AG10803 (cell line): ENCODE measurements at places on chromosomes 1 and 21.

- no peak for DNase-seq
Measured at GRCh38 chr1:52659356-52659755, 26.4 kb downstream of the SHISAL2A start.

- DNase-seq = no peak
Measured at GRCh38 chr21:37547615-37548200, 181.1 kb downstream of the DYRK1A start.

- DNase-seq = no peak
Measured at GRCh38 chr1:152997901-152998300, 3.6 kb upstream of the SPRR3 start.

- no peak for DNase-seq
Measured at GRCh38 chr1:200153277-200154055, 126.0 kb downstream of the NR5A2 start.

DNA sequence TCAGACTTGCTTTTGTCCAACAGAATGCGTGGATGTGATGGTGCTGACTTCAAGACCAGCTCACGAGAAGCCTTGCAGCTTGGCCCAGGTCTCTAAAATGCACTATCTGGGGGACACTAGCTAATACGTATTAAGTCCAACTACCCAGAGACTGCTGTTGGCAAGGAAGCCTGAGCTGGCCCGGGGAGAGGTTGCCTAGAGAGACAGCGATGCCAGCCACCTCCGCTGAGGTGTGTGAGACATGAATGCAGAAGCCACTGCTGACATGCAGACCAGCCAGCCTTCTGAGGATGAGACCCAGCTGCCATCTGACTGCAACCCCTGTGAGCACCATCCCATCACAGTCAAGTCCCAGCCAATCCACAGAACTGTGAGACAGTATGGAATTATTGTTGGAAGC lies 32.5 kb downstream of the THAP3 start:
- no peak for DNase-seq

- DNase-seq = peak; percentile 88
Measured at GRCh38 chr1:204072931-204073836, at the start of gene SOX13. Gene SOX13, plus strand, starts transcription at chr1:204073115. Its CDS starts 39,801 bp downstream, at chr1:204112916.

- DNase-seq = no peak
Measured at GRCh38 chr1:980602-981395, 1.1 kb downstream of the PERM1 start.

GRCh38 chr1:31434101-31434871 lies 21.3 kb downstream of the SERINC2 start:
- no peak for DNase-seq

GRCh38 chr1:21126324-21126723 lies 50.4 kb downstream of the EIF4G3 start:
- no peak for DNase-seq

- DNase-seq = no peak
Measured at GRCh38 chr1:5757187-5757805, 234.9 kb downstream of the NPHP4 start.

DNA sequence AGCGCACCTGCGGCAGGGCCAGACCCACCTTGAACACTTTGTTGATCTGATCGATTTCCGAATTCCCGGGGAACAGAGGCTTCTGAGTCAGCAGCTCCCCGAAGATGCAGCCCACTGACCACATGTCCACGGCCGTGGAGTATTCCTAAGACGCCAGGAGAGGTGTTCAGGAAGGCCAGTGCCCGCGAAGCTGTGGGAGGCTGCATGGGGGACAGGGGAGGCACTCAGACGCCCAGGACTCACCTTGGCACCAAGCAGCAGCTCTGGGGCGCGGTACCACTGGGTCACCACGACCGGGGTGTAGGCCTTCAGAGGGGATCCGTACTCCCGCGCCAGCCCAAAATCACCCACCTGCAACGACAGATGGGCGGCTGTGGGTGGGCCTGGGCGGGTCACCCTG lies 11.2 kb upstream of the SLC35E2B start:
- DNase-seq = no peak

DNA sequence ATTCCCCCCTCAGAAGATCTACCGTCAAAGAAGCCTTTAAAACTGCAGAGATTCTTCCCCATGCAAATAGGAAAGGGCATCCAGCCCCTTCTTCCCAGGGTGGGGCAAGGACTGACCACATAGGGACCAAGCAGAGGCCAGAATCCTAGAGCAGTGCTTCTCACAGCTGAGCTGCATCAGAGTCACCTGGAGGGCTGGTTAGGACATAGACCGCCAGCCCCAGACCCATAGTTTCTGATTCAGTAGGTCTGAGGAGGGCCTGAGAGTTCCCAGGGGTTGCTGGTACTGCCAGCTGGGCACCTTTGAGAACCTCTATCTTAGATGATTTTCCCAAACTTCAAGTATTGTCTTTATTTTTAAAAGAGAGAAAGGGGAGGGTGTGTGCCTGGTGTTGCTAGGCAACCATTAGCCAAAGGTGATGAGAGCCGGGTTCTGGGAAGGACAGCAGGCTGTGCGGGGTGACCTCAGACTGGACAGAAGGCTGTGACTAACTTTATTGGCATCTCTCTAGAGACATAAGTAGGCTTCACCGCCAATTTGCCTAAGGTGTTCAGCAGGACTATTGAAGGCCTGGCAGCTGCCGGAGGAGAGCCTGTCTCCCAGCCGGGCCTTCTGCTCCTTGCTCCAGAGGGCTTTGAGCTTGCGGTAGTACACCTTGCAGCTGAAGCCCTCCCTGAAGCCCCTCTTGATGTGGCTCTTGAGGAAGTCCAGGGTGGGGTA lies 3.0 kb downstream of the SPATA46 start:
- peak; percentile 8 for DNase-seq

GRCh38 chr1:80202118-80202517 lies 1195.6 kb upstream of the ADGRL4 start:
- DNase-seq = no peak

- DNase-seq = no peak
Measured at GRCh38 chr1:69175053-69175452, 392.7 kb upstream of the LRRC7 start.

DNA sequence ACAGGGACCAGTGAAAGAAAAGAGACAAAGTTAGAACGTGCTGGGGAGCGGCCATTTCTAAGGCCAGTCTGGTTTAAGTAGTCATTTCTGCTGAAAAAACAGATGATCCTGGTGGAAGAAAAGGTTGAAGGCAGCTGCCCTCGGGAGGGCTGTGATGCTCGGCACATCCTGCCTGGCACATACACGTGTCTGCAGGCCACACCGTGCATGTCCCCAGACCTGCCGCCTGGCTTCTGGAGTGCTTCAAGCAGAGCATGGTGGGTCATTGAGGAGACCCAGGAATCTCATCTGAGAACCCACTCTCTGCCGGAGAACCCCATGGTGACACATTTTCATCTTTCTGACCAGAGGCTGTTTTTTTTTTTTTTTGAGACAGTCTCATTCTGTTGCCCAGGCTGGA lies 32.4 kb downstream of the IFNAR1 start:
- DNase-seq = no peak

DNA sequence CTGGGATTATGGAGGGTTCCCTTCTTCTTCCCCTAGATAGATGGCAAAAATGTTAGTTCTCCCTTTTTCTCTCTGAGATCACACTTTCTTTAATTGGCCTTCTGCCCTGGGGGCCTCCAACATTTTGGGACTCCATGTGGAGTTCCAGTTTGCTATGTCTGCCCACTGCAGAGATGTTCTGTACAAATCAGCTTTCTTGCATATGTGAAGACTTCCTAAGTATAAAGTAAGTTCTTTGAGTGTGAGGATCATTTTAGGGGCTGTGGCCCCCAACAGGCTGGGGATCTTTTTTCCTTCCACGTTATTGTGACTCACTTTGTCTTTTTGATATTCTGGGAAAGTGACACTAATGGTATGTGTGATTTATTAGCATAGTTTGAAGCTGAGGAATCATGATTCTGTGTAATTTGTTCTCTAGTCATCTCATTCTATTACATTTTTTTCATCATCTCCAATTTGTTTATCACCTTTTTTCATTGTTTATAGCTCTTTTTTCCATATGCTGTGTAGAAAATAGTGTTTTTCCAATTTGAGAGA lies 48.2 kb downstream of the HHAT start:
- DNase-seq = peak; percentile 18

- peak; percentile 96 for DNase-seq
Measured at GRCh38 chr1:78303620-78304019, 187.2 kb upstream of the PTGFR start.

GRCh38 chr1:156126043-156126629 lies 11.6 kb downstream of the LMNA start:
- DNase-seq = peak; percentile 97

DNA sequence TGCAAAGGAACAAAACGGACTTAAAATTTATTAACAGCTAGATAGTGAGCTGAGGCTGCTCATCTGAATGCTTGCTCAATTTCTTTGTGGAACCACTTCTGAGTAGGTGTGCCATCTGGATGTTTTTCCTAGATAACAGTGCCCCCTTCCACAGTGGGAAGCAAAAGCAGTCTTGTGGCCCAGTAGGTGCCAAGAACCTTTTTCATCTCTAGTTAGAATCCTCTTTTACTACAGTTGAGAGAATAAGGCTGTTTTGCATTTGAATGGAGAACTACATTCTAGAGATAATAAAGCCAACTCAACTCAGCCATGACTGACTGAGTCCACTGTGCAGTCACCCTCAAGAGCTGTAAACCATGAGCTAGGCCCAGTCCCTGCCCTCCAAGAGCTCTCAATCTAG lies 13.3 kb downstream of the F3 start:
- DNase-seq = peak; percentile 34

- DNase-seq = peak; percentile 11
Measured at GRCh38 chr1:238779716-238780115, 606.7 kb upstream of the CHRM3 start.

DNA sequence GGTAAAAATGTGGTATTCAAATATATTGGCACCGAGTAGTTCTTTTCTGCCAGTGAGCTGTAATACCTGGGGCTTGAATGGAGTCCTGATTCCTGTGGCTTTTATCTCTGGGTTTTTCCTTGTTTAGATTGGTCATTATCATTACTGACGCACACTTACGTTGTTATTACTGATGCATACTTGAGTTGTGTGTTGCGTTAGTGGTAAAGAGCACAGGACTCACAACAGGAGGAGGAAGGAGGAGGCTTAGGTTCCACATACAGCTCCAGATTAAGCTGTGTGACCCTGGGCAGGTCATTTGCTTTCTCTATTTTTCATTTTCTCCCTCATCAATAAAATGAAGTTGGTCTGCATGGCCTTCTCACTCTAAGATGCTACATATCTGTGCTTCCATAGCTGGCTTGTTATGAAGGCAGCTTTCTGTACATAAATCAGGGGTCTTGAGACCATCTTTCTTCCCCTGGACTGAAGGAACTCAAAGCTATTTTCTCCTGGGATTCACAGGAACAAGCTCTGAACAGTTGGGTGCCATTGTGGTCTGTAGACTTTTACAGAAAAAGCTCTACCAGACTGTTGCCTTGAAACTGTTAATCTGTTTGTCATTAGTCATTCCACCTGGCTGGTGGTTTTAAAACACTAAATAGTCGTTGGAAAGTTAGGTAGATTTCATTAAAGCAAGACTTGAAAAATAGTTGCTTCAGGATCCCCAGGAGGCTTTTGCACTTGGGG lies 5.6 kb downstream of the ARID1A start:
- no peak for DNase-seq

DNA sequence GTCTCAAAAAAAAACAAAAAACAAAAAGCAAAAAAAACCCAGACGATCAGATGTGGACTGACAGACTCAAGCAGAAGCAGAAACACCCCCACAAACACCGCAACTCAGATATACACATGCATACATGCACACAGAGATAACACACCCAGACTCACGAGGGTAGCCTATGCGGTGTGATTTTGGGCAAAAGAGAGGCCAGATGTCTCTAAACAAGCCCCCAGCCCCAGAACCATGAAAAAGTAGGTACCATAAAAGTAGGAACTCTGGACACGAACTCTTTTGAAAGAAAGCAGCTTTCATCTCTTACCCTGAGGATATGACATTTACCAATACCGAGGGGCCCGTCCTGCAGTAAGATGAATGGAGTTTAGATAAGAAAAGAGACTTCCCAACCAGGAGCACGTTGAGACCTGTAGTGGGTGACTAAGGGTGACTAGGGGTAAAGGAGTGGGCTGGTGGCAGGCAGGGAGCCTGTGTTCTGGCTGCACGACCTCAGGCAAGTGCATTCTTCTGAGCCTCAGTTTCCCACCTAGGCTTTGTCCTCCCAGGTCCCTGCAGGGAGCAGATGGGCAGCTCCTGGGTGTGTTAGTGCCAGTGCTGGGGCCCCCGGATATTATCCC lies 1.5 kb upstream of the TINAGL1 start:
- no peak for DNase-seq

GRCh38 chr1:53559854-53560580 lies 100.8 kb downstream of the DMRTB1 start:
- DNase-seq = no peak

DNA sequence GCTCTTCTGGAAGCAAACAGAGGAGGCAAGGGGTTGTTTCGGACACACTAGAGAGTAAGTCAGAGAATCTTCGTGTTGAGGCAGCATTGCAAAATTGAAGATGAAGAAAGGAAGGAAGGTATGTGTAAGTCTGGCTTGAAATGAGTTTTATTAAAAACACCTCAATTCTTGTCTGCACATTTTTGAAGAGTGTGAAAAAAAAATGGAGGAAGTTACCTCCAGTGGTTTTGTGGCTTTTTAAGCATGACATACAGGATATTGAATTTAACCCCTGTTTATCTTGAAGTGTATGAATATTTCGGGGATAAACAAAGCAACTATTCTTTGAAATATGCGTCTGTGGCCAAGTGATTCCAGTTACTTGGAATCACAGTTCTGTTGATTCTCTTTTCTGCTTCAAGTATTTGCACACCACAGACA lies 203.2 kb upstream of the SGIP1 start:
- DNase-seq = peak; percentile 76

DNA sequence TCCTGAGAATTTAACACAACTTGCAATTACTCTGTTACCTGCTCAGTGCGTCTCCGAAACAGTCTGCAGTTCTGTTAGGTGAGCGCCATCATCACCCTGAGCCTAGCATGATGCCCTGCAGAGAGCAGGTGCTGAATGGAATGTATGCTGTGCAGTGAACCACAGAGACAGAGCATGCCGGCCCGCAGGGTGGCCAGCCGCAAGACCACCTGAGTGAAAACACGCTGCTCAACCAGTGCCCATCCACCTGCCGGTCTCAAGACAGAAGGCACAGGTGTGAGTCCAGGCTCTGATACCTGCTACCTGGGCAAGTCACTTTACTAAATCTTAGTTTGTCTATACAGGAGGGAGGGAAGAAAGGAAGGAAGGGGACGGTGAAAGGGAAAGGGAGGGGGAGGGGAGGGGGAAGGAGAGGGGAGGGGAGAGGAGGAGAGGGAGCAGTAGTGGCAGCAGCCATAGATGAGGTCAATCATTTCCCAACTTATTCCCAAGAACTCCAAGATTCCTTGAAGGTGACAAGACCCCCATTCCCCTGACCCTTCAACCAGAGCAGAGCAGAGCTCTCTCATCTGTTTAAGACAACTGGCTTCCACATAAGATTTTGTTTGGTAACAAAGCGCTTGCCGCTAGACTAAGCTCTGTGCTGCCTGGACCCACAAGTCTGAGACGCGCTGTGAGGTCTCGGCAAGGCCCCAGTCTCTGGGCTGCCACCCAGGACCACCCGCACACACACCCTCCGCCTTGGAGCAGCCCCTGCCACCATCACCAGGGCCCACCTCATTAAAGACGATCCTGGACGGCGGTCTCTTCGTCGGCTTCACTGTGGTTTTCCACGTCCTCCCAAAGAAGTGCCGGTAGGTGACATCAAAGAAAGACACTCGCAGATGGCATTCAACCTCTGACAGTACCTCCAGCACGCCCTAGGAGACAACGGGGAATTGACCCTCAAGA lies 14.5 kb downstream of the NPHP4 start:
- no peak for DNase-seq
